CD4-positive, alpha-beta T cell treated with Interferon gamma for 1 hour (primary cell): ENCODE measurements at places on chromosomes 6 and 20.

DNA sequence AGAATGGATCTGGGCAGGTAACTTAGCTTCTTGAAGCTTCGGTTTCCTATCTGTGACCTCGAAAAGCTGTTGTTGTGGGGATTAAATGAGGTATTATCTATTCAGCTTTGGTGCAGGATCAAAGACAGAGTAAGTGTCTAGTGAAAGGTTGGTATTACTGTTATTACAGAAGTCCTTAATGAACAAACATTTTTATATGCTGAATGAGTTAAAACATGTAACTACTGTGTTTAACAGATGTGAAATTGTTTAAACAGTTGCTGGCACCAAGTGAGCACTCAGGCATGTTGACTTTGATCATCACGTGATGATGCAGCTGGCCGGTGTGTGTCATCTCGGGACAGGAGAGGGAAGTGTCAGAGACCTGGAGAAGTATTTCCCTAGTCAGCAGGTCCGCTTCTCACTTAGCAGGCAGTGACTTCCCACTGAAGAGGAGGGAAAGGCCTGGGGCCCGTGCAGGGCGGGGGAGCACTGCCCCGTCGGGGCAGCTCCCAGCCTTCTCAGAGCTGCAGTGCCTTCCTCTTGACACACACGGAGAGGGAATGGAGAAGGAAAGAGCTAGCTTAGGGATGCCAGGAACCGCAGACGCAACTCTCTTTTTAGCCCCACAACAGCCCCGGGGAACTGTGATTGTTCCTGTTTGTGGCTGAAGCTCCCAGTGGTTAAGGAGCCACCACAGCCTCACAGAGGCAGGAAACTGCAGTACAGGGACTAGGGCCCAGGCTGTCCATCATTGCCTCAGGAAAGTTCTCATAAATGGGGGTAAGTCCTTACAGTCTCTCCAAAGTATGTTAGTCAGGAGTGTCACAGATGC lies 18.0 kb downstream of the TUBB2A start:
- peak; percentile 56 for DNase-seq

- DNase-seq = no peak
These were observed 88.1 kb upstream of the TGM3 start for GRCh38 chr20:2207770-2208097.

DNA sequence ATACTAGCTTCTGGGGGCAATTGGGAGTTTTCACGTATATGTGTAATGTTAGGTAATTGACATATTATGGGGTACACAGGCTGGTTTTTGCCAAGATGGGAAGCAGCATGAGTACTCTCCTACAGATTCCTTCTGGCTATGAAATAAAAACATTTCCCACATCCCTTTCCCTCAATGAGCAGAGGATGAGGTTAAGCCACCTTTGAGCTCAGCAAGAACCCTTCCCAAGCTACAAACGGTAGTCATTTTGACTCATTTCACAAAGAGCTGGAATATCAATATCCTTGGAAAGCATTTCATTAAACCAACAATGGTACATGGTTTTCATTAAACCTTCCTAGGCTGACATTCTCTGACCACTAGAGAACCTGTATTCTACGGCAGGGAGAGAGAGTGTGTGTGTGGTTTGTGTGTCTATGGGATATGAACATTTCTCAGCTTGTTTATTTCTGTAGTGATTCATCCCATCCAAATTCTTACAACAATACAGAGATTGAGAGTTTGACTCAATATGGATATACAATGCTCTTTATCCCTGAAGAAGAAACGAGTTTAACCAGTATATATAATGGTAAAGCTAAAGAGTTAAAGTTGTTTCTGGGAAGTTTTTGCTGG lies 119.5 kb downstream of the ARHGAP18 start:
- no peak for DNase-seq

DNA sequence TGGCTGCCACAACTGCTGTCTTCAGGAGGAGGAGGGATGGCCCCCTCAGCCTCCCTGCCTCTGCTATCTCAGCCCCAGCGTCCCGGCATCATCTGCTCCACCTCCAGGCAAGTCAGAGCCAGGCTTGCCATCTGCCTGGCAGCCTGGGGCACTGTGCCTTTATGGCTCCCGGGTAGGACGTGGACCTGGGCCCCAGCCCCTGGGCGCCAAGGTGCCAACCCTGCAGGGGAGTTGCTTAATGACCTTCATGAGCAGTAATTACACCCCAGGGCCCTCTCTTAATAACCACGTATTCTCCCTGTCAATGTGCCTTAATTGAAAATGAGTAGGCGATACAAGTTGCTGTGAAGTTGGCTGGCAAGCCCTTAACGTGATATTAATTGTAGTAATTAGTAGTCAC lies 122.1 kb upstream of the MLN start:
- no peak for DNase-seq

GRCh38 chr20:15205028-15205427 lies 867.6 kb upstream of the FLRT3 start:
- DNase-seq = no peak

GRCh38 chr6:71584712-71585436 lies 296.3 kb downstream of the OGFRL1 start:
- DNase-seq = no peak

- DNase-seq = peak; percentile 83
These were observed 42.5 kb downstream of the SLC2A4RG start for GRCh38 chr20:63782051-63782471.

GRCh38 chr6:78605909-78606446 lies 261.4 kb upstream of the IRAK1BP1 start:
- DNase-seq = no peak

DNA sequence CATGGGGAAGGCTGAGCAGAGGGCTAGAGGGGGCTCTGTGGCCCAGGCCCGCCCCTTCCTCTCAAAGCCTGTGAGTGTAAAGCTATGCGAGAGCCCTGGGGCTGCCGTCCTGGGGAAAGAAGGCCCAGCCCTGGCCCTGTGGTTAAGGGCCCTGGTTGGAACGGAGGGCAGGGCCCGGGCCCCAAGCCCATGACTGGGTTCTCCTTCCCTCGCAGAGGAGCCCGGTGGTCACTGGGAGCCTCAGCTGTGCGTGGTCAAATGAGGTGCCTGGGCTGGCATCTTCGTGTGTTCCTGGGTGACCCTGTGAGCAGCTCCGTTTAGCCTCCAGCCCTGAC lies 56.0 kb downstream of the SMOC2 start:
- no peak for DNase-seq

DNA sequence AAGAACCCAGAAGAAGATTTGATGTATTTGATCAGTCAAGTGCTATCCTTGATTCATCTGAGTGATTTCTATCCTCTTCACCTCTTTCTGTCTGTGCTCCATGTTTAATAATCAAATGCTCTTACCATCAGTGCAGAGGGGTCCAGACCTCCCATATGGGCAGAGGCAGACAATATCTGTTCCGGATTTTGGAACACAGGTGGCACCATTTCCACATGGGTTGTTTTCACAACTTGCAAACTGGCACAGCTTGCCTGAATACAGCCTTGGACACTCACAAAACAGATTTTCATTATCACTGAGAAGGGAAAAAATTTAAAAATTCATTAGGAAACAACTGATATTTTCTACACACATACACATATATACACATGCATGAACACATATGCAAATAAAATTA lies 228.5 kb downstream of the PHF3 start:
- DNase-seq = no peak

- no peak for DNase-seq
These were observed at the start of gene SLPI for GRCh38 chr20:45254383-45255262. Gene SLPI, minus strand, starts transcription at chr20:45254564. Its CDS starts 21 bp downstream, at chr20:45254543.

DNA sequence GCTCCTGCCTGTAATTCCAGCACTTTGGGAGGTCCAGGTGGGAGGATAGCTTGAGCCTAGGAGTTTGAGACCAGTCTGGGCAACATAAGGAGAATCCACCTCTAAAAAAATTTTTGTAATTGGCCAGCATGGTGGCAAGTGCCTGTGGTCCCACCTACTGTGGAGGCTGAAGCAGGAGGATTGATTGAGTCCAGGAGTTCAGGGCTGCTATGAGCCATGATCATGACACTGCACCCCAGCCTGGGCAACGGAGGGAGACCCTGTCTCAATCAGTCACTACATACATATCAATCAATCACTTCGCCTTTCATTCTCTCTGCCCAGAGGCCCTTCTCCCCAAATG lies 1.1 kb upstream of the STK38 start:
- no peak for DNase-seq

DNA sequence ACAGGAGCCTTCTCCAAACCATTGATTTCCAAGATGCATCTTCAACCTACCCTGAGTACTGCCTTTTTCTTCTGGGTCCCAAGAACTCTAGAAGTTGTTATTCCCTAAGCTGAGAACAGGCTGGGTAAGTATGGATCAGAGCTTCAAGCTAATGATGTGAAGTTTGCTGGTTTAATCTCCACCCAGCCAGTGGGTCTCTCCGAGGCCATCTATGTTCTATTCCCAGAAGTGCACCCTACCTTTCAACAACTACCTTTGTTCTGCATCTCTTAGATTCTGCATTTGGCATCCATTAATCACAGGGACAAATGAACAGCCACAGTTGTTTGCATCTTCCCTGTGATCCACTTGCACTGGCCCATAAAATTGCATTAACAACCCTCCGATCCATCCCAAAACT lies 246.2 kb downstream of the HIVEP2 start:
- no peak for DNase-seq

- DNase-seq = no peak
These were observed 15.0 kb downstream of the BLTP3A start for GRCh38 chr6:34806738-34807453.

DNA sequence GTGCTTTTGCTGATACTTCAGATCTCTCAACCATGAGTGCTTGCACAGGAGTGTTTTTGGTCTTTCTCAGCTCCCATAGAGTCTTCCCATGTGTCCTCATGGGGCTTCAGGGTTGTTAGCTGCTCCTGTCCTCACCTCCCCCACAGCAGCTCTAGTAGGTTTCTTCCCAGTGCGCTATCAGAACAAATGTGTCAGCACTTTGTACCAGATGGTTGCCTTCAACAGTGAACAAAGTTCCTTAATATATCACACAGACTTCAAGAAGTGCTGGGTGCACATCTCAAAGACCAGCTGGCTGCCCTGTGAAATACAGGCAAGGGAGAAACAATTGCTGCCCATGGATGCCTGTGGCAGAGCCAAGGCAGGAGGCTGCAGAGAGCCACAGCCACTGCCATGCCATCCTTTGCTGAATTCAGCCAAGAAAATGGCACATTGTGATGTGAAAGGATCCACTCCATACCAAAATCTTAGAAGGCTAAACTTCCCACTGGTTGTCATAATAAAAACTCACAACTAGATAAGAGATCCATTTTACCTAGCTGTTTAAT lies 471.3 kb downstream of the C6orf118 start:
- no peak for DNase-seq

- DNase-seq = no peak
These were observed 18.2 kb downstream of the VTA1 start for GRCh38 chr6:142165227-142165626.

DNA sequence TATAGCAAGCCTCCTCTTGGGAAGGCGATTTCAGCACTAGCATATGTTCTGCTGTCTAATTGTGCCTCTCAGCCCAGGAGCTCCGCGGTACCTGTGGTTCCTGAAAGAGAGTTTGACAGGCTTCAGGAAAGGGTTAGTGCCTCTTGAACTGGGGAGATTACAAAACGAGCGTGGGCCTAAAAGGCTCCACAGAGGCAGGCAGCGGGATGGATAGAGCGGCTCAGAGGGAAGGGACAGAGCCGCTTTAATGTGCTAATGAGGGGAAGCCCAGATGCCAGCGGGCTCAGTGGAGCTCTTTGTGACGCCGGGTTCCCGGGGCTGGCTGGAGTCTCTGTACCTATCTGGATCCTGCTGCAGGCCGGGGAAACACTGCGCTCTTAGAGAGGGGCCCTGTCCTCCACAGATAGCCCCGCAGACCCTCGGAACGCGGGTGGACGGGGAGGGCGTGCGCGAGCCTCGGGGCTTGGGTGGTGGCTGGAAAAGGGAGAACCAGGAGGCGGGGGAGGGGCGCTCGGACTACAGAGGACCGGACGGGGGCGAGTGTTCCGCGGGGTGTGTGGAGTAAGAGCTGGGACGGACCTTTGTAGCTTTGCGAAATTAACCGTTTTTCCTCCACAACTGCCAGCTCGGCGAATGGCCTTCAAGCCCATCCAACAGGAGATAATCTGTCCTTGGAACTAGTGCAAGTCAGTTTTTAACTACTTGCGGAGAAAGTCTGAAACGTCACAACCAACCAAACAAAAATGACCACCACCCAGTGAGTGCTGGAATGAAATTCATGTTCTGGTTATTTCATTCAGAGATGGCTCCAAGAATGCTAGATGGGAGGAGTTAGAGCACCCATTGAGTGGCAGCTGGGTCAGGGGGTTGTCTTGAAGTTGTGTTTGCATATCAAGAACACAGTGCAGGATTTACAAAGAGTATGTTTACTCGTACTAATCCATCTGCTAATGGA lies 13.0 kb downstream of the SLC35F1 start:
- DNase-seq = no peak

GRCh38 chr6:13696226-13696625 lies 15.4 kb downstream of the RANBP9 start:
- no peak for DNase-seq

GRCh38 chr6:105593056-105593690 lies 190.3 kb upstream of the PREP start:
- no peak for DNase-seq

GRCh38 chr6:36387440-36388303 lies at the start of gene ETV7:
Gene ETV7, minus strand, starts transcription at chr6:36387669. Its CDS starts 128 bp downstream, at chr6:36387541.
- DNase-seq = peak; percentile 69

- DNase-seq = no peak
These were observed 11.2 kb downstream of the SPDEF start for GRCh38 chr6:34544776-34545471.

- DNase-seq = no peak
These were observed 97.8 kb upstream of the OGFRL1 start for GRCh38 chr6:71190809-71191208.

DNA sequence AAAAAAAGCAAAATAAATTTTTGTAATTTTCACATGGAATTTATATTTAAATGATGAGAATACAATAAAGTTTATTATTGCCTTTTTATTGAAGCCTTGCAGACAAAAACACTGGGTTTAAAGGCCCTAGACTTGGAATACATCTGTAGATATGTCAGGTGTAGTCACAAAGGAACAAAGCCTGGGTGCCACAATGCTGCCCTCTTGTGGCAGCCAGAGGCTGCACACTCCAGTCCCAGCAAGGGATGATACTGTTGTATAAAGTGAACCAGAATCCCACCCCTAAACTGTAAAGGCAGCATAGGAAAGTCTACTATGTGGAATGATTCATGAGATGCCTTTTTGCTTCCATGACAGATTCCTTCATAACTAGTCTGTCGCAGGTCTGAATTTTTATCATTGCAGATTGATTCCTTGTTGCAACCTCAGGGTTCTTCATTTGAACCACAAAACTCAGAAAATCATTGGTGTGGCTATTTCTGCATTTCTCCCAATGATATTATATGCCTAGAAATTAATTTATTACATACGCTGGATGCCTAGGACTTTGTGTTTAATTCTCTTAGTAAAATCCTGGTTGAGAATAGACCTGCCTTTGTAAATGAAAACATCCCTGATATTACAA lies 37.0 kb downstream of the MAK start:
- DNase-seq = peak; percentile 54

DNA sequence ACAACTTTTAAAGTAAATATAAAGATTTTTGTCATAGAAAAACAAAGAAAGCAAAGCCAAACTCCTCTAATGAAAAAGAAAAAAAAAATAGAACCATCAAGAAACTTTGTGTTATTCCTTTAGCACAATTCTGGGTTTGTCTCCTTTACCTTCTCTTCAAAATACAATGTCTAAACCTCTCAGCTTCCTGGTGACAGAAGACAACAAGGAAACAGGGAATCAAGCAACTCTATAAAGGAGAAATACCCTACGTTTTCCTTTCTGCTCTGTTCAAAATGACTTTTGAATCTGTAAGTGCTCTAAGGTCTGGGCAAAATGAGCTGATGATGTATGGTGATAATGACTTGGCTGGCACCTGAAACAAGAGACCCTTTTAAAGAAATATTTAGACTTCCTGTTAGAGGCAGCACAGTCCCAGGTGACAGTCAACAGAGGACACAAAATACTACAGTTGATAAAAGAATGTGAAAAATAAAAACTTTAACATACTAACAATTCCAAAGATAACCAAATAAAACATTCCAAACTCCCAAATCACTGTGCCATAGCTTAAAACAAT lies 101.4 kb downstream of the PRDM1 start:
- DNase-seq = no peak
